ENCODE measurements at places on chromosomes 7 and 10. TPM values are rescaled to one million over a fixed set of nuclear protein-coding genes. Genes with fewer than 3 reads are reported as not detected.

The EFCAB10 gene
- not detected for total RNA-seq

The AKR1C4 gene
- not detected for total RNA-seq

The INA gene
- 0.50 TPM for total RNA-seq

The ANXA7 gene
- 148 TPM for total RNA-seq

The LRRN3 gene
- 4.1 TPM for total RNA-seq

The PTPRZ1 gene
- total RNA-seq, result 0.89 TPM

The PHYH gene
- 18.9 TPM for total RNA-seq

The MCM10 gene
- total RNA-seq, result 5.4 TPM

The NUDT13 gene
- total RNA-seq, result 1.8 TPM

The ENO4 gene
- 0.11 TPM for total RNA-seq

The WNT16 gene
- total RNA-seq, result 0.87 TPM

The NPFFR1 gene
- not detected for total RNA-seq

The SH3PXD2A gene
- total RNA-seq, result 17.9 TPM

The SNX10 gene
- 4.9 TPM for total RNA-seq

The GATA3 gene
- total RNA-seq, result not detected

Measured in uterine smooth muscle cell (primary cell).